ENCODE measurements at places on chromosomes 4 and X.

DNA sequence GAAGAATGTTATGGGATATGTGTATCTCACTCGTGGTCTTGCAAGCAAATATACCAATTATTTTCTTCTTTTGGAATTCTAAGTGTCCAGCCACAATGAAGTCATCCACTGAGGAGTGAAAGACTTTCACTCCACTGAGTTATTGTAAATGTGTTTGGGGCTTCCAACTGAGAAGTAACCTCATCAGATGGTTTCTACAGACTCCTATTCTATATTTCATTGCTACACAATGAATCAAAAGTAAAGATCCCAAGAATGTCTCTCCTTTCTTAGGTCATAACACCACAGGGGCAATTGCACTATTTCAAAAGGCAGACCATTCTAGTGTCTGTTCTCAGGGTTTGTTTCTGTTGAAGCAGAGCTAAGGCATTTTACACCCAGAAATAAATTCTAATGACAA, 12.3 kb upstream of the VCX2 start:
- no peak for DNase-seq

DNA sequence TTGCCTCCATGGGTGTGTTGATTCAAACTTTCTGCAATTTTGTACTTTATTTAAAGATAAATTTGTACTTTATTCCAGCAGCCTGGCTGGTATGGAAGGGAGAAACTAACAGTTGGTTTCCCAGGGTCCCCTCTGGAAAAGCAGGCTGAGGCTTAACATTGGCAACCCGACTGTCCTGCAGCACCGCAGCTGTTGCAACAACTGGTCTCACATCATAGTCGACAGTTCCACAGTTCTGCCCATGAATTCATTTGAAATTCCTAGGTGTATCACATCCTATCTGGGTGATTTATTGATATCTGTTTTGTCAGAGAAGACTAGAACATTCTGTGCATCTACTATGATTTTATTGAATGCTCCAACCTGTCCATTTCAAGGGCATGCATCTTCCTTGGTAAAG, 98.8 kb upstream of the GATB start:
- DNase-seq = peak; percentile 18

- DNase-seq = no peak
Observed at GRCh38 chr4:153757407-153757806, 2.4 kb downstream of the RNF175 start.

DNA sequence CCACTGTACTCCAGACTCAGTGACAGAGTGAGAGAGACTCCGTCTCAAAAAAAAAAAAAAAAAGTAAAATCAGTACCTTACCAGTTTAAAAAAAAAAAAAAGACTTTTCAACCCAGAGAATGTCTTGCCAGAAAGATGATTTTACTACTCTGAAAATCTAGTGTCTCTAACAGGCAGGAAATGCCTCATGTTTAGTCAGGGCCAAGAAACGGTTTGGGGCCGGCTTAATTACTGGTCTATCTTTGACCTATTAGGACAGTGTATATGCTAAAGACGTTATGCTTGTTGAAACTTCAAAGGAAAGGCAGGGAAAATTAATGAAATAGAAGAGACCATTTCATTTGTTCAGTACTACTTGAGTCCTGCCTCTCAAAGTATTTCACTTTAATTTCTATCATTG, 9.9 kb downstream of the BEND4 start:
- DNase-seq = peak; percentile 4

GRCh38 chr4:87838890-87839591, 6.3 kb downstream of the MEPE start:
- DNase-seq = peak; percentile 50

DNA sequence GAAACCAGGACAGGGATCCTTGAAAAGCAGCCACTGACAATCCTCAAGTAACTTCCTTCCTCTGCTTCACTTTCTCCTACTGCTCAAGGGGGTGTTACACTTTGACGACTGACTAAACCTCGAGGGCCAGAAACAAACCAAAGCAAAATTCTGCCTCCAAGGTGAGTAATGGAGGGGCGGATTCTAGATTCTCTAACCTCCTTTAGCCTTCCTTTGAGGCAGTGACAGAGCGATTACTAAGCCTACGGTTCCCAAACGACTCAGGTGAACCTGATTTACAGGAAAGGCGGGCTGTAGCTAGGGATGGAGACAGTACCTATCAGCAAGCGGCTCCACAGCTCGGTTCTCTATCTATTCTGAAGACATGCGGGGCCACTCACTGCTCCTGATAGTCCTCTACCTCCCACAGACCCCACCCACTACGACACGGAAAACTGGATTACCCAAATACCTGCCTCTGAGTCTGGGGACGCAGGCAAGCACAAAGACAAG, 487 bp downstream of the TBCK start:
- peak; percentile 23 for DNase-seq

DNA sequence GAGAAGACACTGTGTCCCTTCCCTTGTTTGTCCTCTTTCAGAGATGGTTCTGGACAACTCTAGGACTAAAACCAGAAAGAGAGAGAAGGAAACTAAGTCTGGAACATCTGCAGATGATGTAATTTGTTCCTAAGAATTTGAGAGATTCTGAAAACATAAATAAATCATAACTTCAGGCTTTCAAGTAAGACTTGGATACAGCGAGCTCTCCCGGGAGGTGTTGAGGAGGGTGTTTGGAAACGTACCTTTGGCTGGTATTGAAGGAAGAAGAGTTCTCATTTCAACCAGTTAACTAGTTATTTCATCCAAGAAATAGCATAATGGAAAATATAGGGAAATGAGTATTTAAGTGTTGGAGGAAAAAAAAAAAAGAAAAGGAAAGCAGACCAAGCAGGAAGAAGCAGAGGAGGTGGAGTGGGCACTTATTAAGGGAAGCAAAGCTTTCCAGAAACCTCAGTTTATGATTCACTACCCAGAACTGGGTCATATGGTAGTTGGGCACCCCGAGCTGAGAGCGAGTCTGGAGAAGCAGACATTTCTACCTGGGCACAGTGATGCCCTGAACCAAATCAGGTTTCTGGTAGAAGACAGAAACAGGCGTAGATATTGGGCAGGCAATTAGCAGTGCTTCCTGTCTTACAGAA, 26.9 kb downstream of the CCNG2 start:
- peak; percentile 62 for DNase-seq

GRCh38 chr4:5220028-5220427, 168.7 kb downstream of the STK32B start:
- DNase-seq = peak; percentile 36

GRCh38 chr4:174910271-174910670, 7.9 kb upstream of the ADAM29 start:
- DNase-seq = no peak

- DNase-seq = no peak
Observed at GRCh38 chr4:78923464-78924312, 15.6 kb downstream of the PAQR3 start.

DNA sequence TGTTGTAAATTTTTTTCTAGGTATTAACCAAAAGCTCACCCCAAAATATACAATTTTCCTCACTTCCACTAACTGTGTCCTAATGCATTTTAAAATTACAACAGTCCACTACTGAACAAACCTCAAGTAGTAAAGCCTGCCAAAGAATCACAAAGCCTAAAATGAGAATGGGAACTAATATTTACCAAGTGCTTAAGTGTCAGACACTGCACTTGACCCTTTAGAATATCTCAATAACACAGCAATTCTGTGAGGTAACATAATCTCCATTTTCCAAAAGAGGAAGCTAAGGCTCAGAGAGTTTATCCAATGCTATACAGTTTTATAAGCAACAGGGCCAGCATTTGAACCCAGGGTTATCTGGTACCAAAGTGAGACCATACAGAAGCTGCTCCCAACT, 4.9 kb downstream of the SLC9A7 start:
- no peak for DNase-seq

GRCh38 chr4:168715896-168716295, 219.0 kb downstream of the PALLD start:
- no peak for DNase-seq

DNA sequence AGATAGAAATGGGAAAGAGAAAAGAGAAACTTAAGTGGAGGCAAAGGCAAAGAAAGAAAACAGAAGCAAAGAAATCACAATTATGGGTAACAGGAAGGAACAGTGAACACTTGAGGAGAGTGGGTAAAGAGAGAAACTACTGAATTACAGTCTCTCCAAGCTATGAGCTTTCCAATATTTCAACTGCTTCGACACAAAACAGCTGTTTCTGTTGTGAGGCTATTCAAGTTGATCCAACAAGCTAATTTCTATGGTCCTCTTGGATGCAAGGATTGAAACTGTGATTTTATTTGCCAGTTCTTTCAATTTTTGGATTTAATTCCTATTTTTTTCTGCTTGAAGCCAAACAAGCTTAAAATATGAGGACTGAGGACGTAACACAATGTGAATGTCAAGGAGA, 80.5 kb upstream of the ADGRA3 start:
- DNase-seq = peak; percentile 81

- peak; percentile 0 for DNase-seq
Observed at GRCh38 chrX:73668779-73669178, 105.8 kb downstream of the CHIC1 start.

GRCh38 chr4:75302648-75303047, 211.6 kb downstream of the RCHY1 start:
- DNase-seq = no peak

GRCh38 chr4:145882604-145883003, 56.0 kb downstream of the ZNF827 start:
- peak; percentile 70 for DNase-seq

DNA sequence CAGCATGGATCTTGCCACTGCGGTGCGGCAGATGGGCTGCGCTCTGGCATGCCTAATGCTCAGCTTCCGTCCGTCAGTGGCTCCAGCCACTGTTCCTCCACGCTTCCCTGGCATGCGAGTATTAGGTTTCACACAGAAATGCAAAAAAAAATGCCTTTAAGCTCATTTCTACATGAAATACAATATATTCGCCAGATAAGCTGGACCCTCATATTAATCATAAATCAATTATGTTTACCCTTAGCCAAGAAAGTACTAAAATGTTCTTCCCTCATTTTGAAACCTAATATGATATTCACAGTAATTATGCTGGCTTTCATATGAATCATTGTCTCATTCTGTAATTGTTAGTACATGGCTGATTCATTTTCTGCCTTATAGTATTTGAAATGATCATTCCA, 115.5 kb upstream of the FAM241A start:
- peak; percentile 26 for DNase-seq

DNA sequence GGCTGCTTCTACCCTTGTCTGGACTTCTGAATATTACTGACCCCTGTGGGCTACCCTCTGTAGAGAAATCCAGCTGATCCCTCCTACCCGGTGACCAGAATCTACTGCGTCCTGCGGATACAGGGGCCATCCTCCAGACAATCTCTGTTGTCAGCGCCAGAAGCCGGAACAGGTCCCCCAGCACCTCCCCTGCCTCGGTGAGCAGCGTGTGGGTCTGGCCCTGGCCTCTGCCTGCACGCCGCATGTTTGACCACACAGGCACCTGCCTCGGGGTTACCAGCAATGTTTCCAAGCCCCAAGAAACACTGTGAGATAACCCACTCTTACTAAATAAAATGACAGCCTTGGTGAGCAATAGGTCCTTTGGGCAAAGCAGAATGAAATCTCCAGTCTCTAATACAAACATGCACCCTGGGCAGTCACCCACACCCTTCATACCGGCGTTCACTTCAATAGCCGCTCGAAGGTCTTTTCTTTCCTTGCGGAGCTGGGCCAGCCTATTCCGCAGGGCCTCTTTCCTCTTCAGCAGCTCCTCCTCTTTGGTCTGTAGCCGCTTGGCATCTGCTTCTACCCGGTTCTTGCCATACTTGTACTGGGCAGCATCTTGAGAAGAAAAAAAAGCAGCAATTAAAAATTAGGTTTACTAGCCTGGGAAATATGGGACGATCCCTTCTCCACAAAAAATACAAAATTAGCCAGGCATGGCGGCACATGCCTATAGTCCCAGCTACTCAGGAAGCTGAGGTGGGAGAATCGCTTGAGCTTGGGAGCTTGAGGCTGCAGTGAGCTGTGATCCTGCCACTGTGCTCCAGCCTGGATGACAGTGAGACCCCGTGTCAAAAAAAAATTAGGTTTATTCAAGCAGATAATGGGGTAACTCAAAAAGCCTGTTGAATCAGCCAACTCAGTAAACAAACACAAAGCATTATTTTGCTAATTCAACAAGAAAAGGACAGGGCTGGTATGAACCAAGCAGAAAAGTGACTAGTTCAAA, 165.1 kb downstream of the AFAP1 start:
- DNase-seq = no peak

DNA sequence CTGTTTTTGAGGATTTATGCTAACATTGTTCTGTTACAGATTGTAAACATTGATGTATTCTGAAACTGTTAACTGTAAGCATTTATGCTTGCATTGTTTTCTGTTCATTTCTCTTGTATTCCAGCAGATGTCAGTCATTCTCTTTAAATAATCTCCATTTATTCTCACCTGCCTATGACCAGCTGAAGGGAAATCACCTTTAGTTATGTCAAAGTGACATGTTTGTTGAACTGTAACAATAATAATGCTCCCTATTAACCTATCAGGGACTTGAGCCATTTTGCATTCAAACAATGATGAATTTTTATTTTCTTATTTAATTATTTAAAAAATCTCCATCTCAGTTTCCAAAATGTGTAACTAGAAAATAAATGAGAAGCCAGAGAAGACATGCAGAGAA, 58.0 kb downstream of the SPCS3 start:
- peak; percentile 6 for DNase-seq

GRCh38 chr4:14022456-14022855, 394.9 kb upstream of the BOD1L1 start:
- no peak for DNase-seq

GRCh38 chrX:135324463-135324862, 15.2 kb downstream of the ETDC start:
- DNase-seq = no peak

DNA sequence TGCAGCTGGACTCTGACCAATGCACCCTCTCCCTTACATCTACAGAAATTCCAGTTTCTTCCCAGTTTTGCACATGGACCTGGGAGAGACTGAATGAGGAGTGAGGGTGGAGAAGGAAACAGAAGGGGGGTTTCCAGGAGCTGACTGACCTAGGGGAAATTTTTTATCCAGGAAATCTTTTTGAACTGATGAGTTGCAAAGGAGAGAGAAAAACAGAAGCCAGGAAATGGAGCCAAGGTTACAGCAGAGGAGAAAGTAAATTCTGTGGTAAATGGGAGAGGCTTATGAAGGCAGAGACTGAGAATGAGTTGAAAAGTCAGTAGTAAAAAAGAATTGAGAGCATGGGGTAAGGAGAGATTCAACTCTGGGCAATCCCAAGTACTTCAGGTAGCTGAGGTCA, 192.8 kb downstream of the SMIM20 start:
- DNase-seq = peak; percentile 81

DNA sequence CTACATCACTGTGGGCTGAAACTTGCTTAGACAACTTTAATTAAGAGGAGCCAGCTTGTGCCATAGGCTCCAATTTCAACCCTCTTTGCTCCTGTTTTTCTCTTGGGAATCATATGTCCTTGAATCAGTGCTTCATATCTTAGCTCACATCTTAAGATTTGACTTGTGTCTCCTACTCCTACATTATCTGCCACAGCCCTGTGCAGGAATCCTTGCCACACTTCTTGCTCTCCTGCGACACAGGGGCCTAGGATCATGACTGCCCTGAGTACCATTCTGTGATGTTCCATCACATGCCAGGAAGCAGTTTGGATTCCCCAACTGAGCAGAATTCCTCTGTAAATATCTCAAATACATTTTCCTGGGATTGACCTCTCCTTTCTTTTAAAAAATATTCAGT, 36.4 kb downstream of the ARSJ start:
- DNase-seq = no peak

- DNase-seq = no peak
Observed at GRCh38 chrX:39875834-39876628, 221.7 kb downstream of the BCOR start.

- DNase-seq = no peak
Observed at GRCh38 chrX:128759745-128760144, 707.5 kb upstream of the ACTRT1 start.
